Activated CD4-positive, CD25-positive, alpha-beta regulatory T cell treated with anti-CD3 and anti-CD28 coated beads, Interleukin-2, amount 50 U/mL, for 16 hours (primary cell): ENCODE measurements at places on chromosomes 4 and X.

DNA sequence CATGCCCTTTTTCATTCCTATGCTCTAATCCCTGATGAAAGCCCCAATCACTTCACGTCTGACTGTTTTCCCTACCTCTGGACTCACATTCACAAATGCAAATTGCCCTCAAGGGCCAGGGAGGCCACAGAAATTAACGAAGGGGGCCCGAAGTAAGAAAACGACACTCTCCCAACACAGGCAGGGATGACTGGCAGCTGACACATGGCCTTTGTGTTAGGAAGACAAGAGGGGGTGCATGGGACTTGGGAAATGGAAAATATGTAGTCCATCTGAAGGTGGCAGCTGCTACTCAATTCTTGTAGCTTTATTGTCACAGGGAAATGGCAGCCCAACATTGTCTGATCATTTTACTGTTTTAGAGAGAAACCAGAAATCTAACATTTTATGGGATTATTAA lies 12.3 kb upstream of the SPARCL1 start:
- no peak for DNase-seq

- no peak for DNase-seq
Observed at GRCh38 chrX:108347800-108348199, 90.4 kb downstream of the COL4A6 start.

- DNase-seq = peak; percentile 47
Observed at GRCh38 chrX:79270401-79270800, 96.7 kb downstream of the ITM2A start.

- DNase-seq = no peak
Observed at GRCh38 chr4:110372485-110372884, 103.5 kb upstream of the ENPEP start.

DNA sequence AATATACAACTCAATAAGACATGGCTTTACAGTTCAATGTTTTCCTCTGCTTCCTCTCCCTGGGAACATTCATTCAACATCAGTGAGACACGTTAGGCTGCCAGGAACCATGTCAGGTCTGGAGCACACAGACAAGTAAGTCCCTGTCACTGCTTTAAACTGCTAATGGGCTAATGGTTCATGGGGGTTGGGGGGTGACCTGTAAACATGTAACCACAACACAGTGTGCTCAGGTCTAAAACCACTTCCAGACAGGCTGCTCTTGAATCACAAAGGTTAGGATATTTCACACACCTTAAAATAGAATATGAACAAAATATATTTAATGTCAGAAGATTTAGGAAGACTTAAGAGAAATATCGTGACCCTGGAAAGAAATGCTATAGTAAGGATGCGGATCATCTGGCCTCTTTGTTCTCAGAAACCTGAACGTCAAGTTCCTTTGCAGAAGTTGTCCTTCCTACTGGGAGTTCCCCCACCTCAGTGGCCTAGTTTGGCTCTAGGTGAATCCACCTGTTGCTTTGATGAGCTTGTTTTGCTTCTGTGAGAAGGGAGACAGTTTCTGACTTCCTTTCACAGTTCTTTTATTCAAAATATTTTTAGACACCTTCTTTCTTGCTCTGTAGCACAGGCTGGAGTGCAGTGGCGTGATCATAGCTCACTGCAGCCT lies 359.9 kb downstream of the UNC5C start:
- DNase-seq = no peak

DNA sequence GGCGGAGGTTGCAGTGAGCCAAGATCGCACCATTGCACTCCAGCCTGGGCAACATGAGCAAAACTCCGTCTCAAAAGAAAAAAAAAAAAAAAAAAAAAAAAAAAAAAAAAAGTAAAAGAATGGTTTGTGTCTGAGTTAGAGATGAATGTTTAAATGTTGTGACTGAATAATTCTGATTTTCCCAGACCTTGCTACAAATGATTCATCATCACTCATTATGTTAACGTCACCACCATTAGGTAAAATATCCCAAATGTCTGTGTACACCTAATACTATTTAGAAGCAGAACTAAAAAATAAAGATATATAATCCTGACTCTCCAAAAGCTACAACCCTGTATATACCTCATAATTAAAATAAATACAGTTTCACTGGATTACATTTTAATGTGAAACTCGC lies 70.8 kb downstream of the HHIP start:
- no peak for DNase-seq

DNA sequence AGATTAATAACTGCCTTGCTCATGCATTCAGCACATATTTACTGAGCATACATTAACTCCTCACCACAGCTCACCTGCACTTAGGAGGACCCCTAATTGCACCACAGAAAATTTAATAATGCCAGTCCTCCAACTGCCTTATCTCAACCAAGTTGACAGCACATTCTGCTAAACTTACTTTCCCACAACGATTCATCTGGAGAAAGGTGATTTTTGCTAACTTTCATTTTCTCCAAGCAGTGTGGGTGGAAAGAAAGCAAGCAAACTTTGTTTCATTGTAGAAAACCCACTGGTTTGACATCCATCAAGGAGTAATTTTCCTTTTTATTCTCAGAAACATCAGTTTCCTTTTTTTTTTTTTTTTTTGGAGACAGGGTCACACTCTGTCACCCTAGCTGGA lies 49.1 kb downstream of the RASGEF1B start:
- DNase-seq = no peak

- no peak for DNase-seq
Observed at GRCh38 chr4:127124919-127125318, 507.8 kb upstream of the INTU start.

GRCh38 chr4:108165586-108165985 lies 3.1 kb downstream of the LEF1 start:
- no peak for DNase-seq

- no peak for DNase-seq
Observed at GRCh38 chrX:114365065-114365834, 218.6 kb upstream of the HTR2C start.

DNA sequence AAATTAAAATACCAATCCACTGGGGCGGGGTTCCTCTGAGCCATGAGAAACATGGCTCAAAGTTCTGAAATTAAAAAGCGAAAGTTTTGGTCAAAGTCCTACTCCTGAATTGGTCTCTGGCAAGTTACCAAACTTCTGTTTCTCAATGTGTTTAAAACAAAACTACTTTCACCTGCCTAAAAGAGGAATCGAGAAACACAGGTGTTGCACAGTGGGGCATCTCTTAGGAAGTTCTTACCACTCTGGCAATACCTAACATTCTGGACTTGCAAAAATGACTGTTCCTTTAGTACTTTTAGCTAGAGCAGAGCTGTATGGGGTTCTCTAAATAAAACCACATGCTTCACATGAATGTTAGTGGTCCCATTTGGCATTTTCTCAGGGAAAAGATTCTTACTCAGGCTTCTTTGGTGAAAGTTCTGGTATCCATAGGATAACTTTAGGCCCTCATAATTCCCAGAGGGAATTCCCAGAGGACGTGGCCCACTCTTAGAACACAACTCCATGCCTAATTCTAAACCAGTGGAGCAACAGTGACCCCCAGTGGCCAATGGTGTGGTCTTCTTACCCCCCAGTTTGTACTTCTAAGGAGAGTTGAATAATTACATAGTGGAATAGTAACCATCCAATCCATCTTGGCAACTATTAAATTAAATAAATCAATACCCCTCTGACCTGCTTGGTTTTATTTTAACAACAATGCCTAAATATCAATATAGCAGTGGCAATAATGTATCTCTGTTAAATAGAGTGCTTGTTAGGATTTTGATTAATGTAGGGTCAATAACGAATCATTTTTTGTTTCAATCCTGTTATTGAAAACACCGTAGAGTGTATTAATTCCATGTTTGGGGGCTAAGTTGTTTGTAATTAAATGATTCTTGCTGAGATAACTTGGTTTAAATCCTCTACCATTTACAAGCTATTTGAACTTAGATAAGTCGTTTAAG lies 21.9 kb downstream of the BMP3 start:
- peak; percentile 6 for DNase-seq

- no peak for DNase-seq
Observed at GRCh38 chr4:66606908-66607307, 936.6 kb upstream of the EPHA5 start.

DNA sequence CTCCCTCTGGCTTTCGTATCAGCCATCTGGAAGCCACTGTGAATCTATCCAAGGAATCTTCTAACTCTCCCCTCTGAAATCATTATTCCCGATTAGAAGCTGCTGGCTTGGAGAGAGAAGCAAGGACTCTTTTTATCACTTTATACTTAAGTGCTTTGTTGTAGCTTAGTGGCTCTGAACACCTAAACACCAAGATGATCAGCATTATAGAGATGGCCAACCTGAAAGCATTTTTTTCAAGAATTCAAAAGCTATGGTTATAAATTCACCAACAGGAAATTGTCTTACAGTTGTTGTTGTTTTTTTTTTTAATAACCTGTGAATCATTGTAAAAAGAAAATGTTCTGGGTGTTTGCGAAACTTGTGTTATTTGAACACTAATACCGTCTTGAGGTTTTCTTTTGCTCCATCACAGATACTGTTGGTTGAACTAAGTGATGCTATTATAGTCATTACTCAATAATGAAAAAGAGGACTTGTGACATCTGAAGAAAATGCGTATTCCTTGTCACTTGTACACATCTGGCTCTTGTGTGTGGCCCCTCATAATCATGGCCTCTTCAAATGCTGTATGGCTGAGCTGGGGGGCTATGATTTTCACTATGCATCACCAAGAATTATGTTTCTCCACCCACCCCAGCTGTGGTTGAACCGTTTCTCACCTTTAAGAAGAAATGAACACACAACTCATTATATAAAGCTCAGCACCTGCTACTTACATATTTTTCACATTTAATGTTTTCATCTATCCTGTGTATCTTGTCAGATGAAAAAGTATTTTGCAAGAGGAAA lies 11.8 kb upstream of the SMIM43 start:
- DNase-seq = no peak

- DNase-seq = no peak
Observed at GRCh38 chrX:42098900-42099299, 175.5 kb upstream of the CASK start.

DNA sequence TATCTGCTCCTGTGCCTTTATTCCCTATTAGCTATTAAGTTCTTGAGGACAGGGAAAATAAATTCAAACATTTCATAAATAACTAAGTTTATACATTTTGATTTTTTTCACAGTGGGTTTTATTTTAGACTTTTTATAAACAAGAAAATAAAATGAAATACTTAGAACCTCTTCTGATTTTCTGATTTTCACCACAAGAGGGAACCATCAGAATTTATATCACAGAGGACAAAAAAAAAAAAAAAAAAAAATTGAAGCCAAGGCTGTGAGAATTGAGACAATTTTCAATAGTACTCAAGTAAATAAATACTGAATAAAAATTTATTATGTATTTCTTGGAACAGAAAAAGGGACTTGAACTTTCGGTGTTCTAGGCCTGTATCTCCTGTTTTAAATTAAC lies 288.1 kb downstream of the SH3BGRL start:
- DNase-seq = no peak

DNA sequence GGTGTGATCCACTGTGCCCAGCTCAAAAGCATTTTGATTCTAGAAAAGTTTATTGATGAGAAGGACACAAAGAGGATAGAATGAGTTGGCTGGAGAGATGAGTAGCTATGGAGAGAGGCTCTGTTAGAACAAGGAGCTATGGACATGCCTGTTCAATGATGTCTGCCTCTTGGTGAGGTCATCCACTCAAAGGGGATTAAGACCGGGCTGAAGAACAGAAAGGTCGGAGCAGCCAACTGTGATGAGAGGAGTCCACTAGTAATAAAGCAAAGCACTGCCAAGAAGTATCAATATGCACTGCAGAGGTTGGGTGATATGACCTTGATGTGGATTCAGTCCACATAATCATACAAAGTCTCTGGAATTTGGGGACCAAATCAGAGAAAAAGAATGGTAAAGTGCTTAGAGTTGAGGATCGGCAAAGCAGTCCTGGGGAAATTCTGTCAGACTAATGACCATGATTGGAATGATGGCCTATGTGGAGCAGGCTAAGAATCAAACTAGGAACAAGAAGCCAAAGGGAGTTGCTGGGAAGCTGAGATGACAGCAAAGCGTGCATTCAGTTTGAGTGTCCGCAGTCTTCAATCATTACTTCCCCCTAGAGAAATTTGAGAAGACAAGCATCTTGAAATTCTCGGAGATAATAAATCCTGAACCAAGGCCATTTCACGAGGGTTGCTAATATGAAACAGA lies 55.7 kb upstream of the MMAA start:
- DNase-seq = no peak

DNA sequence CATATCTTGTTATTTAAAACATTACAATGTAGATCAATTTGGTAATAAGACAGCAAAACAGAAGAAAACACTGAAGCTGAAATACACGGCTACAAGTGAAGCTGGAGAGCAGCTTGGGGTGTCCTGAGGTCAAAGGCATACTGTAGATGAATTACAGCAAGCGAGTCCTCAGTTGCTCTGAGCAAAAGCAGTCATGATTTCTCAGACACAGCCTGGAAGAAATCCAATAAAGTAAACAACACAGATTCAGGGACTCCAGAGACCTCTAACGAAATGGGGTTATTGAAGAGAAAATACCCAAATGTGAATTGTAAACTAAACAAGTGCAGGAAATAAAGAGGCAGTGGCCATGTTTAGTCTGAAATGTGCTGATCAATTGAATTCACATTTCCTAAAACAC lies 324.4 kb downstream of the CAMK2D start:
- no peak for DNase-seq

- no peak for DNase-seq
Observed at GRCh38 chr4:7788694-7789425, 150.8 kb downstream of the AFAP1 start.

GRCh38 chrX:27254656-27255055 lies 208.5 kb downstream of the PPP4R3C start:
- no peak for DNase-seq

DNA sequence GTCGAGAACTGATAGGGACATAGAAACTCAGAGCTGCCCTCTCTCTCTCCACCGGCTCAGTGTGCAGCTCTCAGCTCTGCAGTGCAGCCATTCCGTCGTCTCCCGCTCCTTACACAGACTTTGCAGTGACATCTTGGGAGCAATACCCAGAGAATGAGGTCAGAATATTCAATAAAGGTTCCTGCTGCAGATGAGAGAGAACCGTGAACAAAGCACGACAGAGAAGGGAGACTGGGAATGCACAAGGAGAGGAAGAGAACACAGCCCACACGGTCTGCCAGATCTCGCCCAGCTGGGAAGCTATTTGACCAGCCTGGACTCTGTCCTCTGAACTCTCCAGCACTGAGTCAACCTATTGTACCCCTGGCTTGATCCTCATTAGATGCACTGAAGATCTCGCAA lies 118.0 kb upstream of the PPARGC1A start:
- DNase-seq = no peak

GRCh38 chr4:70239884-70240591 lies 2.4 kb upstream of the CSN3 start:
- DNase-seq = no peak

GRCh38 chrX:20711366-20711765 lies 444.7 kb upstream of the RPS6KA3 start:
- DNase-seq = no peak

DNA sequence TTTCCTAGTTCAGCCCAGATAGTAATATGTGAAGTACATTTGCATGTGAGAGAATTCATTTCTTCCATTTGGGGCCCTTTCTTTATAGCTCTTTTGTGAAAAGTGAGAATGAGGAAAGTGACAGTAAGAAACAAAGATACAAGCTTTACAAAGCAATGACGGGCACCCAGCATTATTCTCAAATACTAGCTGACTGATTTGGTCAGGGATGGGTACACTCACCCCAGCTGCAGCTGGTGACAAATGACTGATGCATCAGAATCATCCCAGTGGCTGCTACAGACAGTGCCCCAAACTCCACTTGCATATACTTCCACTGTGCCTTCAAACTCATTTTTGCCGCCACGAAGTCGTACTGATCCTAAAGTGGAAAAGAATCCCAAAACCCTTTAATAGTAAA lies 14.8 kb downstream of the PRSS12 start:
- DNase-seq = no peak

GRCh38 chrX:135977611-135978010 lies 3.8 kb upstream of the MMGT1 start:
- DNase-seq = no peak
